ENCODE measurements at places on chromosomes 2 and 18.

DNA sequence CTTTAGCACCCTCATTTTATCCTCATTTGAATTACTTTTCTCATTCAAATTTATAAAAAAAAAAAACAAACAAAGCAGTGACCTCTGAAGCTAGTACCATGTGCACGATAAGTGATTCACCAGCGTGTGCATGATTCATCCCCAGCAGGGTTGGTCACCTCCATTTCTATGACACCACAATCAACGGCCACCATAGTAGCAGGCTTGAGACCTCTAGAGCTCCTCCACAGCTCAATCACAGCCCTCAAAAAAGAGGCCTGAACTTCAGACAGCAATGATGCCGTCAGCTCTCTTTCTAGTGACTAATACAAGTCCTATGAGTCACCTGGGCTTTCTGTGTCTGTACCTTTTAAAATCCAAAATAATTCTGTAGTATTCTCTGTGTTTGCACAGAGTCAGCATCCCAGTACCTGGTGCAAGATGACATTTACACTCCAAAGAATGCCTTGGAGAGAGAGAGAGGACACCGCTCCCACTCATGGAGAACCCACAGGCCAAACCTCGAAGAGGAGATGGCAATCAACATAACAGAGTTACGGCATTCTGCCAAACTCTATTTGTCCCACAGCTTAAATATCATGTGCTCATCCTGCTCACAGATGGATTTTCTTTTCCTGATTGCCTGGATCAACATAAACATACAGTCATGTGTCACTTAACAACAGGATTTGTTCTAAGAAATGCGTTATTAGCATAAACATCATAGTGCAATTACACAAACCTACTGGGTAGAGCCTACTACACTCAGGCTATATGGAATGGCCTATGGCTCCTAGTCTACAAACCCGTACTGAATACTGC, 58.7 kb downstream of the L3MBTL4 start:
- DNase-seq: no peak

DNA sequence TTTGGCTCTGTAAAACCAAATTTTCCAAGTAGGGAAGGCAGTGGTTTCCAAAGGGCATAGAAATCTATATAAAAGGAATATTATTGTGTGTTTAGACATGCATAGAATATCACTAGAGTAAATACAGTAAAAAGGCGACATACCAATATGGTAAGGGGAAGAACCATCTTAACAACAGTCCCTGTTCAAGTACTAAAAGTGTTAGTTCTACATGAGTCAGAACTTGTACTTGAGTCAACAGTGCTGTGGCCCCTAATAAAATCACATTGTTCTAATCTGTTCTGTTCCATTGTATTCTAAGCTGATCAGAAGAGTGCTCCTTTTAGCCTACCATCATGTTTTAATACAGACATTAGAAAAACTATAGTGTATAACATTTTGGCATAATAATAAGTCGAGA, 36.1 kb upstream of the TNFRSF11A start:
- no peak for DNase-seq

GRCh38 chr2:152234277-152234676, 58.7 kb upstream of the STAM2 start:
- DNase-seq: no peak

DNA sequence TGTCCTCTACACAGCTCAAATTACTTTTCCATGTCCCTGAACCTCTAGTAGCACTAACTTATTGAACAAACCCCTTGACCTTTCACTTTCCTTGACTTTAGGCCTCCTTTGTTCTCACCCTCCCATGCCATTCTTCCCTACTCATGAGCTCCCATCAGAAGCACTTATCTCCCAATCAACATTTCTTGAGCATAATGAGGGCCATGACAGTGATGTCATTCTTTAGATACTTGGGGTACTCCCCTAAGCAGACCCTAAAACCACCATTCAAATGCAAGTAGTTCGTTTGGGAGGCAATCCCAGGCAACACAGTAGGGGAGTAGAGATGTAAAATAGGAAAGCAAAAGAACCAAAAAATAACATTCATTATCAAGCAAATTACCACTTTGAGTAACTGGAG, 115.9 kb upstream of the ARHGAP28 start:
- DNase-seq: no peak

DNA sequence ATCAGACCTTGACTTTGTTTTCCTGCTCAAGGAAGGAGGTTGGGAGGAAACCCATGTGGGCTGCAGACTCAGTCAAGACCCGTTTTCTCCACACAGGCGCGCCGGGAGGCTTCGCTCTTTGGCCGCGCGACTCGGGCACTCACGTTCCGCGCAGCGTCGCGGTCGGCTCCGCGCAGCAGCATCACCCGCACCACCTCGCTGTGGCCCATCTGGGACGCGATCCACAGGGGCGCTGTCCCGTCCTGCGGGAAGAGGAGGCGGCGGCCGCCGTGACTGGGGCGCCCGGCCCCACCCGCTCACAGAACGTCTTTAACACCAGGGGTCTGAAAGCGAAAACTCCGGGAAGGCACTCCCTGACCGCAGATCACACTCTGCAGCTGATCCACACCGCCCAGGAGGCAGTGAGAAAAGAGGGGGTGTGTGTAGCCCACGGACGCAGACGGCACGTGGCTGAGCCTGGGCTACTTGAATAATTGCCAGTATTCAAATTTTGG, 33.1 kb upstream of the NPC1 start:
- peak; percentile 17 for DNase-seq
